Fibroblast of villous mesenchyme (primary cell): ENCODE measurements at places on chromosomes 5 and 9. TPM values are rescaled to one million over a fixed set of nuclear protein-coding genes. Genes with fewer than 3 reads are reported as not detected.

Gene TTC39B
- 13.5 and 16.0 TPM in 2 replicates for total RNA-seq

Gene LCP2
- not detected in 2 replicates for total RNA-seq

Gene EXOC3
- total RNA-seq, result 31.2 and 32.4 TPM in 2 replicates

Gene CCNO
- total RNA-seq, result 0.32 TPM in 1 of 2 replicates, not detected in the other

Gene CDH10
- total RNA-seq, result 0.97 and 2.2 TPM in 2 replicates

Gene MRPL36
- 49.7 and 55.1 TPM in 2 replicates for total RNA-seq

Gene FBP2
- not detected in 2 replicates for total RNA-seq

Gene SHISAL2B
- total RNA-seq, result not detected in 2 replicates

DNA sequence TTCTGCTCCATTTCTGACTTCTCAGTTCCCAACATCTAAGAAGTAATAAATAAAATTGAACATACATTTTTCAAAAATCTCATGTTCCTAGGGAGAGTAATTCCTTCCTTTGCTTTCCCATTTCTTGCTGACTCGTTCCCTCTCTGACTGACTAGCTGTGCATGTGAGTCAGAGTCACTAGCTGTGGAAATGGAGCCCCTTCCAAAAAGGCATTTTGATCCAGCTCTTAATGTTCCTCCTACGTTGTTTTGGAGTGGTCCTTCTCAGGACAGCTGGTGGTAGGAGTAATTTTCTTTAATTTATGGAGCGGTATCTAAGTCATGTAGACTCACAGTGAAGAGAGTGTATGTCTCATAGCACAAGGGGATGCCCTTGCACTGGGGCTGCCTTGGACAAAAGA, 460.2 kb downstream of the GADD45G start:
- no peak for DNase-seq

- DNase-seq, result no peak
These were observed 308.4 kb downstream of the PSAT1 start for GRCh38 chr9:78605041-78606000.

GRCh38 chr5:29005386-29005785, 1967.0 kb upstream of the CDH9 start:
- DNase-seq, result no peak

- no peak for DNase-seq
These were observed 1392.3 kb upstream of the CDH9 start for GRCh38 chr5:28430565-28431178.

- DNase-seq, result peak; percentile 5
These were observed 180.3 kb upstream of the ADRA1B start for GRCh38 chr5:159735749-159736660.

DNA sequence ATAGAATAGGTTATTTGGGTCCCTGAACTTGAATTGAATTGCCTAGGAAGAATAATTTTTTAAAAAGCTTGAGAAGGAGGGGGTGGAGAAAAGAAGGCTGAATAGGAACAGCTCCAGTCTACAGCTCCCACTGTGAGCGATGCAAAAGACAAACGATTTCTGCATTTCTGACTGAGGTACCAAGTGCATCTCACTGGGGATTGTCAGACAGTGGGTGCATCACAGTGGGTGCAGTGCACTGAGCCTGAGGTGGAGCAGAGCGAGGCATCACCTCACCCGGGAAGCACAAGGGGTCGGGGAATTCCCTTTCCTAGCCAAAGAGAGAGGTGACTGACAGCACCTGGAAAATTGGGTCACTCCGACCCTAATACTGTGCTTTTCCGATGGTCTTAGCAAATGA, 782.2 kb upstream of the RGMB start:
- no peak for DNase-seq

- DNase-seq, result peak; percentile 96
These were observed 116.5 kb upstream of the OTULINL start for GRCh38 chr5:14465116-14465515.

DNA sequence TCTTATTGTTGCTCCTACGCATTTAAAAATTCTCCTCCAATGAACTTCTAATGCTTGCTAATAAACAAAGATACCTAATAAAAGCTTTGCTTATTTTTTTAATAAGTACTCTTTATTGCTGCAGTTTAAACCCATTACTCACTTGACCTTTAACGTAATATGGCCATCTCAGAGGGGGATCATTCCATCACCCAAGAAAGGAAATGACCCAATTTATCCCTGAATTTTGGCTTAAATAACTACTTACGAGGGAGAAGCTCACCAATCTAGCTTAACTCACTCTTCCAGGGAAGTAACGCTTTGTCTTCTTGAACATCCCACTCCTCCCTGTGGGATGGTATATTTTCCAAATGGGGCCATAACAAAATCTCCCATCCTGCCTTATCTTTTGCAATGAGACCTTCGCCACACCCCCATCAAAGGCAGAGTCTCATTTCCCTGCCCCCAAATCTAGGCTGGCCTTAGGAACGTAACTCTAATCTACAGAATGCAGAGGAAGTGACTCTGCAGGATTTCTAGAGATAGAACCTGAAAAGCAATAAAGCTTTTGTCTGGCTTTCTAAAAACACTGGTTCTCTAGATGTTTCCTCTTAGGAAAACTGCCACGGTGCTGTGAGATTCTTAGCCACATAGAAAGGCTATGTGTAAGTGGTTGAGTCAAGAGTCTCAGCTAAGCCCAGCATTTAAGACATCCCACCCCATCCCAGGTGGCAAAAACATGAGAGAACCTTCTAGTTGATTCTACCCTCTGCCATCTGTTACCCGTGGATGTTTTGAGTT, 310.0 kb downstream of the ASTN2 start:
- DNase-seq, result no peak

- DNase-seq, result no peak
These were observed 996.2 kb downstream of the CDH12 start for GRCh38 chr5:21856987-21857386.

GRCh38 chr5:157066080-157066479, 7.2 kb upstream of the HAVCR1 start:
- peak; percentile 14 for DNase-seq

DNA sequence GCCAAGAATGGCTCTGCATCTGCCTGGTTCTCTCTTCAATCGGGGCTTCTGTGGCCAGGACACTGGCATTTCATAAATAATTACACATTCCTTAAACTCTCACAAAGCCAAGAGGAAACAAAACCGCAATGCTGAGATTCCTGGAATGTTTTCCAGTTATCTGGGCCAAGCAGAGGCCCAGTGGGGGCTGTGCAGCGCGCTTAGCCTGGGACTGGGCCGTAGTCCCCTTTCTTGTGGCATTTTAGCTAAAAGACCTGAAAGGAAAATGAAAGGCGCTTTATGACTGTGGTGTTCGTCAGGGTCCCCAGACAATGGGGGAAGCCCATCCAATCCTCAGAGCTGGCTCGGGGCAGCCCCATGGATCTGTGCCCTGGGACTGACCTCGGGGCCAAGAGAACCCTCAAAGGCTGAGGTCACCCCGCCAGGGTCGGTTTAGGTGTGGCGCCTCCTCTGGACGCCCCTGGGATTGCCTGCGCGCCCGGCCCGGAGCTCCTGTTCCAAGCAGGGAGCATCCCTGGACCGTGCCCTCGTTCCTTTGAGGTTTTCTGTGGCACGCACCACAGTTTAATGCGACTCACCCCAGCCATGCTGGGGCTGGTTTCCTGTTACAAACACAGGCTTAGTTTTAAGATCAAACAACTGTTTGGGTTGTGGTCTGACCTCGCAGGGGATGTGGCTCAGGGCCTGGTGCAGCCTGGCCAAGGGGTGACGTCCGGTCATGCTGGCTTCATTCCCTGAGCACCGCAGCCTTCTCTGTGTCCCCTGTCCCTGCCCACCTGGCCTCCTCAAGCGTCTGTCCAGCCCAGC, 51.5 kb upstream of the NKD2 start:
- DNase-seq, result peak; percentile 97

GRCh38 chr9:126379661-126380360, 53.2 kb downstream of the MVB12B start:
- DNase-seq, result no peak

GRCh38 chr9:111144741-111145140, 106.5 kb upstream of the LPAR1 start:
- no peak for DNase-seq

- DNase-seq, result no peak
These were observed 271.8 kb downstream of the ADAMTSL1 start for GRCh38 chr9:18745710-18746109.

- peak; percentile 55 for DNase-seq
These were observed 155.6 kb downstream of the ARHGAP26 start for GRCh38 chr5:142925795-142926194.

DNA sequence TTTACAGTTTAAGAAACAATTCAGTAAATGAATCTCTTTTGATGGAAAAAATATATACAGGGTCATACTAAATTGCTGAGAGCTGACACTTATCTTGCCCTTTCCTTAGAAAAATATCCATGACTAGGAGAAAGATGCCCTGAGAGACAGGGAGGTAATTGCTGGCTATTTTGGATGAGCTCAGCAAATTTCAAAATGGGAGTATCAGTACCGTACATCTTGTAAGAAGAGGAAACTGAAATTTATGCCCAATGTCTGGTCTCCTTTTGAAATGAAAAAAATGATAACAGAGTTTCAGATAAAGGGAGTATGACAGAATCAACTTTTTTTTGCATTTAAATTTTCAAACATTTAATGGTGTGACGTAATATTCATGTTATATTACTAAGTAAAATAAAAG, 415.8 kb upstream of the CDH10 start:
- no peak for DNase-seq

DNA sequence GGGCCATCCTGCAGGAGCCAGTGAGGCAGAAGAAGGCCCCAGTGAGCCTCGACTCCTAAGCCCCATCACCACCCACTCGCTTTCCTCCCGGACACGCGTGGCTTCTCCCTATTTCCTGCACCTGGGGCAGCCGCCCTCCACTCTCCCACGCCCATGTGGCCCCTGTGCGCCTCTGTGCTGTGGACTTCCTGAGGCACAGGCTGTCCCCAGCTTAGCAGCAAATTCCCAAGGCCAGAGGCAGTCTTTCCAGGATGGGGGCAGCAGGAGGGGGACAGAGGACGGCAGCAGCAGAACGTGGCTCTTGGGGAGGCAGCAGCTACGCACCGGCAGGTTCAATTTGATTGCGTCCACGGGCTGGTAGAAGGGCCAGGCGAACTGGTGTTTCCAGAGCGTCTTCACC, 14.9 kb downstream of the BRD3 start:
- DNase-seq, result no peak

DNA sequence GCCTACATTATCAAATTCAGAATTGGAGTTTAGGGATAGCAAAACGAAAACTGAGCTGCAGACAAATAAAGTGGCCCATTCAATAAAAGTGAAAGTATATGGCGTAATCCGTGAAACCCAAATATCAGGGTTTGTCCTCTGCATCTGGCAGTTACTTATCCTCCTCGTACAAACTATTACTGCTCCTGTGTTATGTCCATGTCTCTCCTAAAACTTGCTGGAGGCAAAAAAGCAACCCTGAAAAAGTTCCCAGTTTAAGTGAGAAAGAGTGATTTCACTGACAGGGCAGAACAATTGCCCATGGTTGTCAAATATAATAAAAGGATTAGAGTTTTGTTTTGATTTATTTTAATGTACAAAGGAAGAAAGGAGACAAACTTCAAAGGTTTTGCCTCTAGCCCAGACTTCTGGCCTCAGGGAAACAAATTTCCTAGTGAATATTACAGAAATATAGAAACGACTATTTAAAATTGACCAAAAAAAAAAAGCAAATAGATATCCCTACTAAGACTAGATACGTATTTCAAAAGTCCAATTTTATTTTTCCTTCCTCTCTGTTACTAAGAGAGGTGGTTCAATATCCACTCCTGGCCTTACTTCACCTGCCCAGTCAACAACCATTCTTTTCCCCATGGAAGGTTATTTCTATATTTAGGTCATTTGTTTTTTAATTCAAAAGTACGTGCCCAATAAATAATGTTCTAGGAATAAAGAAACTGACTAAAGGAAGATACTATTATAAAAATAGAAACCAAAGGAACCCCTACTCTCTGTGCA, 50.0 kb downstream of the NFIB start:
- DNase-seq, result no peak

DNA sequence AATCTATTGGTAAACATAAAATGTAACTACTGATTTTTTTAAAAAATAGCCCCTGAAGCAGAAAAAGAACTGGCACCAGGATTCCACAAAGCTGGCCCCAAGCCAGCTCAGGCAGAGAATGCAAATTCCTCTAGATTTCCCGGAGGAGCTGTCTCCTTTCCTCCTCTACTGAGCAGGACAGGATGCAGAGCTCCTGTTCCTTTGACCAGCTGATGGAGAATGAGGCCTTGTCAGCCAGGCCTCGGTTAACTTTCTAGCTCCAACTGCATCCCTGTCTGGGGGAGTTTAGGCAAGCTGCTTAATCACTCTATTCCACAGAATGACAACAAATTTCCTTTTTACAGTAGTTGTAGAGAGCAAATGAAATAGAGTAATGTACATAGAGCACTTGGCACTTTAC, 155.5 kb downstream of the GNAQ start:
- peak; percentile 25 for DNase-seq

DNA sequence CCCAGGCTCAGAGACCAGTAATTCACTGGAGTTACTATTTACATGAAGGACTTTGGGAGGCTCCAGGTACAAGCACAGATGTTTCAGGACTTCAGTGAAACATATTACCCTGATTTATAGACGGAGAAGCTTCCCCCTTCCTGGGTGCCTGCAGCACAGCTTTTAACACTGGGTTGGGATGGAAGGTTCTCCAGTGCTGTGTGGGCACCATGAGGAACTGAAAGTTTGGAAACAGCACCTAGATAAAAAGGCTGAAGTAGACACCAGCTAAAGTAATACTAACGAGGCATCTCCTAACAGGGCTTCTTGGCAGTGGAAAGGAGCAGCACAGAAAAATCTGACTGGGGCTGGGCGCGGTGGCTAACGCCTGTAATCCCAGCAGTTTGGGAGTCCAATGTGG, 70.7 kb downstream of the GCNT1 start:
- no peak for DNase-seq

DNA sequence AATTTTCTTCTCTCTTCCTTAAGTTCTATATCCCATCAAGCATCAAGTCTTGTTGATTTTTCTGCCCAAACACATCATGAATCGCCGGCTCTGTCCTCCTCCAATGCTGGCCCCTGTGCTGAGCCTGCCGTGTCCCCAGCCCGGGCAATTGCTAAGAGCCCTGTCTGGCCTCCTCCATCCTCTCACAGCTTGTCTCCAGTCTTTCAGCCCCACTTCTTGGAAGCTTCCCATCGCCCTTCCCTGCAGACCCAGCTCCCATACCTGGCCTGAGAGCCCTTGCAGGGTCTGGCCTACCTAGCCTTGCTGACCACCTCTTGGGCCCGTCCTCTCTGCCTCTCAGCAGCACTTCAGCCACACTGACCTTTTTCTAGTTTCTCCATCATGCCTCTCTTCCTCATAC, 61.9 kb downstream of the COL15A1 start:
- no peak for DNase-seq

GRCh38 chr5:131965826-131966415, 20.5 kb upstream of the MEIKIN start:
- DNase-seq, result no peak

- no peak for DNase-seq
These were observed 24.1 kb upstream of the DMAC1 start for GRCh38 chr9:7823651-7824050.

- DNase-seq, result no peak
These were observed 7.3 kb downstream of the CSF1R start for GRCh38 chr5:150078802-150079689.
